ENCODE measurements at places on chromosomes 12 and 14.

DNA sequence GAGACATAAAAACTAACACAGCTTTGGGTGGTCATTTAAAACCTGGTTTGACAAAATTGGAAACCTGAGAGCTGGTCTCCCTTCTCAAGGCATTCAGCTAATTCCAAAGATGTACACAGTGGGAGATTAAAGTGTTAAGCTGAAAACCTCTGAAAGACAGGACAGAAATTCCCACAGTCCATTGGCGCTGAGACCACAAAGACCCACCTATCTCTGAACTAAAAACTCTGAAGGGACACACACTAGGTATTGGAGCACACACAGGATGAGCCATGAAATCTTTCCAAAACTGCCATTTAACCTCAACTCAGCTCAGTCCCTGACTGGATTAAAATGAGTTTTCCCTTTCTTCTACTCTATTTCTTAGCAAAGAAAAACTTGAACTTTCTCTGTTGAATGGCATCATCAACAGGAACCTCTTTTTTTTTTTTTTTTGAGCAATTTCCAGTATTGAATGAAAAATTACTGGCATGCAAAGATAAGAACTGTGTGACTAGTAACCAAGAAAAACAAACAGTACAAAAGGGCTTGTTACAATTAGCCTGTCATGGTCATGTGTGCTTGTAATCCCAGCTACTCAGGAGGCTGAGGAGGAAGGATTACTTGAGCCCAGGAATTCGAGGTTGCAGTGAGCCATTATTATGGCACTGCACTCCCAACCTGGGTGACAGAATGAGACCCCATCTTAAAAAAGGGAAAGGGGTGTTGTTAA lies 82.4 kb downstream of the IPO8 start:
- no peak for DNase-seq

GRCh38 chr14:93975791-93976476 lies 436 bp downstream of the ASB2 start:
- DNase-seq: no peak

GRCh38 chr14:68807148-68807600 lies 14.3 kb upstream of the ZFP36L1 start:
- no peak for DNase-seq

DNA sequence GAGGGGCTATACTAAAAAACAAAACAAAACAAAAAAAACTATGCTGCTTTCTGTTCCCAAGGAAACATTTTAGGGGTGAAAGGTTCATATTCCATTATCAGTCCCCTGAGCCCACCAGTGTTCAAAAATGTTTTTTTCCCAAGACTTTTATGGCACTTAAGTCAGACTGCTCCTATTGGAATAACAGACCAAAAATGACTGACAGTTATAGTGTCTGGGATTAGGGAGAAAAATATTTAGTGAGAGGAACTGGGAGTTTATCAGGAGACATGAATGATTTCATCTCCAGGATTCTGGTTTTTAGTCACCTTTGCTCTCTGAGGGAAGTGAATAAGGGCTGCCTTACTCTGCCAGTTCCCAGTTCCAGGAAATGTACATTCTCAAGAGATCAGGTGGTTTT lies 68.0 kb downstream of the PDE3A start:
- DNase-seq: no peak

DNA sequence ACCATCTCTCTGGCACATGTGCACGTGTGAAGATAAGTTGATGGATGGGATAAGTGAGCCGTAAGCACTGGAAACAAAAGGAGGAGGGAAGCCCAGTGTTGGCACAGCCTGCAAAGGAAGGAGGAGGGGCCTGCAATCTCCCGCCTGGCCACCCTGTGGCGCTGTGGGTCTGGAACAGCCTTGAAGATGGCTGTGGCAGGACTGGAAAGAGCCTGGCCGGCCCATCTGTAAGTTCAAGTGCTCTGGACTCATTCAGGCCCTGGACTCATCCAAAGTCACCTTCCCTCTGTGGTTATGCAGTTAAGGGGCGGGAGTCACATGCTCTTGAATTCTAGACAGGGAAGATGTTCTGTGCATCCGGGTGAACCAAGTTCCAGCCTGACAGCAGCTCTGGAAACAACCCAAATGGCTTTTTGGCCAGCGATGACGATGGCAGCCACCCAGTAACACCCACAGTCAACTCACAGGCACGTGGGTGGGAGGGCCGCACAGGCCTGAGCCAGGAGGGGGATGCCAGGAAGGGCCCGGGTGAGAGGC lies 50.4 kb downstream of the CHGA start:
- no peak for DNase-seq

DNA sequence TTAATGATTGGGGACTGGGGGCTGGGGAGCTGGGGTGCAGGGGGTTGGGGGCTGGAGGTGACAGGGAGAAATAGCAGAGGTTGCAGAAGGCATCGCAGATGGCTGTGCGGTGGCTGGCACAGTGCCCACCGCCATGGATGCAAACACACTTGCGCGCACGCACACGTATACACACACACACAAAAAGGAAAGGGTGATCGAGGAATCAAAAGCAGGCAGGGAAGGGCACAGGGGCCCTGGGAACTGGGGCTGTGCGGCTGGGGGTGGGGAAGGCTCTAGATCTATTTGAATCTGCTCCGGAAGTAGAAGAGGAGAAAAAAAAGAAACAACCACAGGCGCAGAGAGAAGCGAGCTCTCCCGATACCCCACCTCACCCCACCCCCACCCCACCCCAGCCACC lies 39.4 kb downstream of the ZFHX2 start:
- no peak for DNase-seq

- DNase-seq: no peak
These were observed 11.4 kb downstream of the CAND1 start for GRCh38 chr12:67280572-67280971.

GRCh38 chr14:24224618-24225071 lies 7.5 kb downstream of the NEDD8 start:
- DNase-seq: no peak

DNA sequence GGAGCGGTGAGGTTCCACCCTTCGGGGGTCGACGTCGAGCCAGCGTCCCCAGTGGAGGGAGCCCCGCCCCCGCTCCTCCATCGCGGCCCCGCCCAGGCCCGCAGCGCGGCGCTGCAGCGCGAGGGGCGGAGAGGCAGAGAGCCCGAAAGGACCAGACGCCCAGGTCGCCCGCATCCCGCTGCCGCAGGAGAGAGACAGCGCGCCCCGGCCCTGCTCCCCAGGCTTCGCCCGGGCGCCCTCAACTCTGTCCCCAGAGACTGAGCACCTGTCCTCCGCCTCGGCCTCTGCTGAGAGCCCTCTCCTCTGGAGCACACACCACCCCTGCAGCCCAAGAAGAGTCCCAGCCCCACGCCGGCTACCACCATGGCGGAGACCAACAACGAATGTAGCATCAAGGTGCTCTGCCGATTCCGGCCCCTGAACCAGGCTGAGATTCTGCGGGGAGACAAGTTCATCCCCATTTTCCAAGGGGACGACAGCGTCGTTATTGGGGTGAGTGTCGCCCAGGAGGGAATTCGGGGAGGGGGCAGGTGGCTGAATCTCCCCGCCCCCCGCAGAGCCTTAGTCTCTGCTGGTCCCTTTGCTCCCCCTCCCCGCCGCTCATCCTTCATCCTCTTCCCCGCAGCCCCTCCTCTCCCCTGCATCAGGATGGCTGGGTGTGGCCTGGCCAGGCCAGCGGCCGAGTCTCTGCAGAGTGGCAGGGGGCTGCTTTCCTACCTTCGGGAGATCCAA lies at the start of gene KIF5A:
KIF5A (plus strand) TSS at position 136 of the 732 bp plus-strand sequence; CDS start at position 364, 228 bp downstream.
- DNase-seq: peak; percentile 56

- DNase-seq: no peak
These were observed 36.2 kb downstream of the CMAS start for GRCh38 chr12:22082190-22082701.

GRCh38 chr12:91239481-91239880 lies 56.9 kb upstream of the DCN start:
- DNase-seq: no peak

- DNase-seq: peak; percentile 69
These were observed 9.8 kb downstream of the CPNE6 start for GRCh38 chr14:24080888-24081738.

DNA sequence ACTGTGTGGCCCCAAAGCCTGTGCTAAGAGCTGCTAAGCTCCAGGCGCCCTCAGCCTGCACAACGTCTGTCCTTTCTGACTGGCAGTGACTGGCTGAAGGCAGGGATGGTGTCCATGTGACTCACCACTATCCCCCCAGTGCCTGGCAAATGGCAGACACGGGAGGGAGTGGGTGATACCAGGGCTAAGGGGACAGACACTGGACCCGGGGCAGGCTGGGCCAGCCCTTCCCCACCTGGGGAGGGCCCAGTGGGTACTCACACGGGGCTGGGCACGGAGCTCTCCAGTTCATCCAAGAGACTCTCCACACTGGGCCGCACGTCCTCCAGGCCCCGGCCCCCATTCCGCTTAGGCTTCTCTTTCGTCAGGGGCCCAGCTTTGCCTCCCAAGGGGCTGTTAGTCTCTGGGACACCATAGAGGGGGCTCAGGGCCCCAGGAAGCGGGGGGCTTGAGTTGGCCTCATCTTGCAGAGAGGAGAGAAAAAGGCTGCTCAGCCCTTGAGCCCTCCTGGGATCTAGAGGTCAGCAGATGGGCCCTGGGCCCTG lies 21.4 kb upstream of the RPLP0 start:
- DNase-seq: no peak

- DNase-seq: no peak
These were observed 10.5 kb downstream of the GPR137C start for GRCh38 chr14:52563120-52563519.

GRCh38 chr12:24172031-24172772 lies 222.7 kb upstream of the SOX5 start:
- peak; percentile 12 for DNase-seq

- DNase-seq: peak; percentile 78
These were observed 185.6 kb upstream of the C14orf180 start for GRCh38 chr14:104393898-104394381.

- peak; percentile 28 for DNase-seq
These were observed 2.2 kb upstream of the PPTC7 start for GRCh38 chr12:110585231-110585799.

- DNase-seq: no peak
These were observed 221.5 kb upstream of the HMGA2 start for GRCh38 chr12:65602610-65603295.

DNA sequence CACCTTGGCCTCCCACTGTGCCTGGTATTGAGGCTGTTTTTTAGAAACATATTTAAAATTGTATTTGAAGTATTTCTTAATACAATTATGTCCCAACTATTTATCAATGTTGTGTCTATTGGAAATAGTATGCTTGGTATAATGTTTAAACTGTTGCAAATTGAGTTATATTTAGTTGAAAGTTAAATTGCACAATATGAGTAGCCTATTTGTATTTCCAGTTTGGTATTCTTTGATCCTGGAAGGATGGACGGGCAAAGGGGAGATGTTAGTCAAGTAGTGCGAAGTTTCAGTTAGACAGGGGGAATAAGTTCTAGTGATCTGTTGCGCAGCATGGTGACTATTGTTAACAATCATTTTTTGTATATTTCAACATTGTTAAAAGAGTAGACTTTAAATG lies 111.5 kb downstream of the NUBPL start:
- no peak for DNase-seq

GRCh38 chr14:96938946-96939345 lies 141.8 kb downstream of the VRK1 start:
- DNase-seq: no peak

DNA sequence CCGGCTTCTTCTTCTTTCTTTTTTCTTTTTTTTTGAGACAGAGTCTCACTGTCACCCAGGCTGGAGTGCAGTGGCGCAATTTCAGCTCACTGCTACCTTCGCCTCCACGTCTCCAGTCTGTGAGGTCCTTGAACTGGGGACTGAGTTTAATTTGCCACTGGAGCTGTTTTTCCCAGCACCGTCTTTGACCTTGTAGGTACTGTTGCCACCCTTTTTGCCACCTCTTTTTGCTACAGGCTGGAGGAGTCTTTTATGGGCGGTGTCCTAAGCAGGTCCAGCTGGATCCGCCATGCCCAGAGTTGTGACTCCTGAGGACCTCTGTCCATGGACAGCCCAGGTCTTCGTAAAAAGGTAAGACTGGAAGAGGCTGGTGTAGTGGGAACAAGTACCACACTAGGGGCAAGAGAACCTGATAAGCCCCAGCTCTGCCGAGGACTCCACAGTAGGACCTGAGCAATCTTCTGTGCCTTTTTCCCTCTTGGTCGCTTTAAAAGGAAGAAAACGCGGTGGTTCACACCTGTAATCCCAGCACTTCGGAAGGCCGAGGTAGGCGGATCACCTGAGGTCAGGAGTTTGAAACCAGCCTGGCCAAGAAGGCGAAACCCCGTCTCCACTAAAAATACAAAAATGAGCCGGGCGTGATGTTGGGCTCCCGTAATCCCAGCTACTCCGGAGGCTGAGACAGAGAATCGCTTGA lies 946 bp downstream of the RNU4-2 start:
- peak; percentile 24 for DNase-seq

DNA sequence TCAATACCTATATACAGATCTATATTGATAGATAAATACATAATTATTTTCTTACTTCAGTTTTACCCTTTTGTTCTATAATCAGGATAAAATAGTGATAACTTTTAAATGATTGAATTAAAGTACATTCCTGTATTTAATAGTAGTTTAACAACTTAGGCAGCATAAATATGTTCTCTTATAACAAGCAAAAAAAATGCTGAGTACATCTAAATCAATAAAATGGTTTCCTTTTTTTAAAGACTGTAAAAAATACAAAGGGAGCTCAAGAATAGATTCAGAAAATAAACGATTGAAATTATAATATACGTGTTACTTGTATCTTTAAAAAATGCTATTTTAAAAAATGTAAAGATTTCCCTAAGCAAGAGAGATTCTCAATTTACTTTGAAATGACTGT lies 393.7 kb upstream of the TMEM132C start:
- DNase-seq: no peak

- DNase-seq: peak; percentile 71
These were observed 18.7 kb upstream of the FBRSL1 start for GRCh38 chr12:132471011-132471857.

DNA sequence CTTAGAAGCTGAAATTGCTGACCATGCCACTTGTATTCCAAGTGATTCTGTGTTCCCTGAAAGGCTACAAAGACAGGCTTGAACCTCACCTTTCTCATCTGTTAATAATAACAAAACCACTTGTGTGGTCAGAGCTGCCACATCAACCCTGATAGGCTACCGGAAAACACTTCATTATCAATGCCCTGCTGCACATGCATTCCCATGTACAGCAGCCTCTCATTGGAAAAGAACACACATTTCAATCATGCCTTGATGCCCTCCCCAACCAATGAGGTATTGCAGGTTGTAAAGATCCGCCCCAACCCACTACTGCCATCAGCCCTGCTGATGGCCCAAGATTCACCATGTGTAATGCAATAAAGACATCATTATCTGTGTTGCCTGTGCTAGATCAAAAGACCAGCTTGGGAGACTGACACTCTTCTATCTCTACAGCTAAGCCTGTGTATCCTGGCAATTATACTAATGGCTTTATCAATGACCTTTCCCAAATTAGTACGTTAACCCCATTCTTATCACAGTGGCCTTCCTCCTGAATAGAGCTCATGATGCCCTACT lies 2.8 kb downstream of the GPR19 start:
- DNase-seq: no peak

- DNase-seq: no peak
These were observed 11.6 kb downstream of the RAPGEF3 start for GRCh38 chr12:47747126-47747525.

- DNase-seq: no peak
These were observed 1.6 kb downstream of the ATXN7L3B start for GRCh38 chr12:74539261-74539660.

- no peak for DNase-seq
These were observed 70.4 kb downstream of the RCOR1 start for GRCh38 chr14:102662636-102663430.
